Activated T-cell treated with anti-CD3 and anti-CD28 coated beads, Interleukin-2, amount 50 U/mL, for 72 hours (primary cell): ENCODE measurements at places on chromosomes 7 and 10. TPM values are rescaled to one million over a fixed set of nuclear protein-coding genes. Genes with fewer than 3 reads are reported as not detected.

SUGCT gene
- total RNA-seq = 1.6 TPM

TFR2 gene
- 4.7 TPM for total RNA-seq

ACSL5 gene
- 54.5 TPM for total RNA-seq

SFTPA1 gene
- not detected for total RNA-seq

C10orf143 gene
- 12.0 TPM for total RNA-seq

ZWINT gene
- total RNA-seq = 85.4 TPM

FAM171A1 gene
- 6.2 TPM for total RNA-seq

NKX2-3 gene
- not detected for total RNA-seq

PVRIG gene
- 34.4 TPM for total RNA-seq

SPDYE9 gene
- total RNA-seq = not detected
